ENCODE measurements at places on chromosomes 4 and X. TPM values are rescaled to one million over a fixed set of nuclear protein-coding genes. Genes with fewer than 3 reads are reported as not detected.

Gene CYSLTR1
- not detected for total RNA-seq

Gene XKRX
- under 0.01 TPM for total RNA-seq

Gene ZCCHC12
- total RNA-seq: under 0.01 TPM

Gene RAB39B
- 0.85 TPM for total RNA-seq

Gene NUDT10
- 1.6 TPM for total RNA-seq

Gene ADH7
- not detected for total RNA-seq

Gene ENOX2
- total RNA-seq: 8.0 TPM

Gene NR3C2
- total RNA-seq: 1.00 TPM

Gene CT45A5
- not detected for total RNA-seq

Gene TDO2
- 0.92 TPM for total RNA-seq

Gene CTAG1A
- not detected for total RNA-seq

Gene HTR2C
- total RNA-seq: under 0.01 TPM

Measured in smooth muscle cell of bladder (primary cell).